Ammon's horn (tissue), 1 donor: ENCODE measurements at places on chromosomes 7 and 10.

DNA sequence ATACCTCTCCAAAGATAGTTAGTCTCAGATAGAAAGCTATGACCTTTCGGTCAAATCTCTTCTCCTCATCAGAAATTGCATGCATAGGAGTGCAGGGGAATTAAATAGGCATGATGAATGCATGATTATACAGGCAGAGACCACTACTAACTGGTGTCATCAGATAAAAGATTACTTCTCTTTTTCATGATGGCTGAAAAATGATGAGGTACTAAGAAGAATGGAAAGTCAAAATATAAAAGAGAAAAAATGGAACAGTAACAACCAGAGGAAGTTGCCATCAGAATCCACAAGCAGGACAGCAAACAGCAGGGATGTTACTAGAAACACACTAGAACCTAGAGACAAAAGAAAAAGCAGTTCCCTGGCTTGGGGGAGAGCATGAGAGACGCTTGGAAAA lies 31.6 kb downstream of the CTTNBP2 start:
- DNase-seq, result no peak

DNA sequence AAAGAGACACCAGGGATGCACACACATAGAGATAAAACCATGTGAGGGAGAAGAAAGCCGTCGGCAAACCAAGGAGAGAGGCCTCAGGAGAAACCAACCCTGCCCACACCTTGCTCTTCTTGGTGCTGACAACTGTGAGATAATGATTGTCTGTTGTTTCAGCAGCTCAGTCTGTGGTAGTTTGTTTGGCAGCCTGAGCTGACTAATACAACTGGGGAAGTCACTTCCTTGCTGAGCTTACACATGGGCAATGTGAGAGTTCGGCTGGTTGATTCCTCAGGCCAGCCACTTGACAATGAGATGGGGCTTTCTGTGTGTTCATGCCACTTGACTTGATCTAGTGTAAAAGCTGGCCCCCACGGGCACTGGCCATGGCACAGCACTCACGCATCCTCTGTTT lies 271.8 kb downstream of the ABCA13 start:
- no peak for DNase-seq

GRCh38 chr10:48703531-48704122 lies 19.0 kb downstream of the WDFY4 start:
- no peak for DNase-seq

- DNase-seq, result no peak
Observed at GRCh38 chr7:82445271-82445670, 1.7 kb upstream of the CACNA2D1 start.

- DNase-seq, result no peak
Observed at GRCh38 chr7:108684629-108685028, 115.0 kb downstream of the DNAJB9 start.

DNA sequence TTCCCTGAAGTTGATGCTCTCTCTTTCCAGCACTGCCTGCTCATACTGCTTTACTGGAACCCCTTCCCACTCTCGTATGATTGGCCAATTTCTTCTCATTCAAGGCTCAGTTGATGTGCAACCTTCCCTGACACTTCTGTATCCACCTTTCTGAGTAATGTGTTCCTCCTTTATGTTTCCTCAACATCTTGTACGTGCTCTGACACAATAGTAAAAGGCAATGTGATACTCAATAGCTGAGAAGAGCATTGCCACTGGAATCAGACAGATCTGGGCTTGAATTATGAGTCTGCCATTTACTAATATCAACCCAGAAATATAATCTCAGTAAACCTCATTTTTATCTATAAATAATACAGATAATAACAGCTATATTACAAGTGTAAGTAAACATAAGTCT lies 34.7 kb downstream of the ARL4A start:
- no peak for DNase-seq

- DNase-seq, result no peak
Observed at GRCh38 chr10:124918906-124919305, 23.0 kb upstream of the ZRANB1 start.

DNA sequence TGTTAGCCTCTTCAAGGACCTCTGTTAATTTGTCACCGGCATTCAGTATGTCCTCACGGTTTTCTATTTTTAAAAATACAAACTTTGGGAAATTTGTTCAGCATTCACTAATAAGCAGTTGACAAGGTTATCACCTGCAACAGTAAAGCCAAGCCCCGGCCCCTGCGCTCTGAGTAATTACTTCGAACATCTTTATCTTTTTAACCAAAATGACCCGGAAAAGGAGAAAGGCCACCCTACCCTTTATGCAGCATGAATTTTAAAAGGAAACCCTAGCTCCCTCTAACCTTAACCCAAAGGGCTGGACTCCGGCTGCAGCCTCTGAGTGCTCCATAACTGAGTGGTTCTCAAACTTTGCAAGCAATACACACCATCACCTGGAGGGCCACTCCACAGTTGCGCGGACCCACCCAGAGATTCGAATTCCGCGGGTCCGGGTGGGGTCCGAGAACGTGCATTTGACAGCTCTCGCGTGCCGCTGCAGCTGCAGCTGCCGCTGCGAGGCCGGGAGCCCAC lies 940 bp downstream of the NSMCE4A start:
- DNase-seq, result no peak

DNA sequence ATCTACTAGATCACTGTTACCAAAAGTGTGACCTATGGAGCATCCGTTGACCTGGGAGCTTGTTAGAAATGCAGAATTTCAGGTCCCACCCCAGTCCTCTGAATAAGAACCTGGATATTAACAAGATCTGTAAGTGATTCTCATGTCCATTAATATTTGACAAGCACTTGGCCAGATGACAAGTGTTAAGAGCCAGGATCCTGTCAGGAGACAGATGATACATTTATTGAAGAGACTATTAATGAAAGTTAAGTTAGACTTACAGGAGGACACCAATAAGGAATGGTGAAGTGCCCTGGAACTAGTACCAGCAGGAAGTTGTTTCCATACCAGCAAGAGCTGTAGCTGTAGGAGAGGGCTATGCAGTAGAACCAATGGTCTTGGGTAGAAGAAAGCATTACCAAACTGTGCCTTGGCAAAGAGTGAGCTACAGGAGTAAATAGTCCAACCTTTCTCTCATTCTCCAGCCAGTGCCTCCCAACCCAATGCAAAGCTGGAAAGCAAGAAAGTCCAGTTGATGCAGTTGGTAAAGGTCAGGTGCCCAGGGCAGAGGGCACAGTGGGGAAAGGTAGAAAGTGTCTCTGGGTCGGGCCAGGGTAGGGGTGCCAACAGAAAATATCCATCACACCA lies 35.3 kb upstream of the ADD3 start:
- no peak for DNase-seq

- DNase-seq, result no peak
Observed at GRCh38 chr10:100138921-100139496, 46.8 kb downstream of the ERLIN1 start.

- no peak for DNase-seq
Observed at GRCh38 chr10:3148994-3149393, 23.6 kb downstream of the PITRM1 start.

GRCh38 chr10:98328163-98328562 lies 60.2 kb upstream of the LOXL4 start:
- DNase-seq, result no peak

GRCh38 chr7:157644946-157645345 lies 308.1 kb downstream of the DNAJB6 start:
- no peak for DNase-seq

GRCh38 chr7:577278-577665 lies 57.6 kb upstream of the PDGFA start:
- DNase-seq, result no peak

DNA sequence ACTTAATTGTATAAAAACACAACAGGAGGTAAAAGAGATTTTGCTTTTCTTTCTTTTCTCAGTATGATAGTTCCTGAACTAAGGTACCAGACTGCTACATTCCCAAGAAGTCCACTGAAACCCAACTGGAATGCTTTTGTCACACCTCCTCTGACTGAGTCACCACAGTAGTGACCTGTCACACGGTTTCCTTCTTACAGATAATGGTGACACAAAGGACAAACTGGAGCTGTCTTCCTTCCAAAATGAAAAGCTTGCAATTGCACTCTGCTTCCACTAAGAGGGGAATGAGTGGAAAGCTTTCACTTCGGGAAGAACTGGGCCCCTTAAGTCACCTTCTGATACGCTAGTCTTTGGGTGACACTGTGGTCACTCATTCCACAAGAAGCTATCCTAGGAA lies 122.2 kb downstream of the KMT2E start:
- no peak for DNase-seq

DNA sequence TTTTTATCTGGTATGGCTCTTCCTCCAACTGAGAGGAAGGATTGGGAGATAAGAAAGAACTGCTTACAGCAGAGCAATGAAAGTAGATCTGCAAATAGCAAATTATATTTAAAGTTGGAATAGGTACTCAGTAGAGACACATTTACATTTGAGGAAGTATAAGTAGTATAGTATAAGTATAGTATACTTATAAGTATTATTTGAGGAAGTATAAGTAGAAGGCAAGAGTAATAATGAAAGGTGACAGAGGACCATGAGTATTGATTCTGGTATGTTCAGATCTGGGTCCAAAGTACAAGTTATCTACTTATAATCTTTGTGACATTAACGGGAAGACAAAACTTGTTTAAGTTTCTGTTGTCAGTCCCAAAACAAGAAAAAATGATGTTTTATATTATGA lies 527.6 kb upstream of the SORCS1 start:
- DNase-seq, result no peak
